Adrenal gland (tissue), 19 donors: ENCODE measurements at places on chromosomes 6 and 20.

DNA sequence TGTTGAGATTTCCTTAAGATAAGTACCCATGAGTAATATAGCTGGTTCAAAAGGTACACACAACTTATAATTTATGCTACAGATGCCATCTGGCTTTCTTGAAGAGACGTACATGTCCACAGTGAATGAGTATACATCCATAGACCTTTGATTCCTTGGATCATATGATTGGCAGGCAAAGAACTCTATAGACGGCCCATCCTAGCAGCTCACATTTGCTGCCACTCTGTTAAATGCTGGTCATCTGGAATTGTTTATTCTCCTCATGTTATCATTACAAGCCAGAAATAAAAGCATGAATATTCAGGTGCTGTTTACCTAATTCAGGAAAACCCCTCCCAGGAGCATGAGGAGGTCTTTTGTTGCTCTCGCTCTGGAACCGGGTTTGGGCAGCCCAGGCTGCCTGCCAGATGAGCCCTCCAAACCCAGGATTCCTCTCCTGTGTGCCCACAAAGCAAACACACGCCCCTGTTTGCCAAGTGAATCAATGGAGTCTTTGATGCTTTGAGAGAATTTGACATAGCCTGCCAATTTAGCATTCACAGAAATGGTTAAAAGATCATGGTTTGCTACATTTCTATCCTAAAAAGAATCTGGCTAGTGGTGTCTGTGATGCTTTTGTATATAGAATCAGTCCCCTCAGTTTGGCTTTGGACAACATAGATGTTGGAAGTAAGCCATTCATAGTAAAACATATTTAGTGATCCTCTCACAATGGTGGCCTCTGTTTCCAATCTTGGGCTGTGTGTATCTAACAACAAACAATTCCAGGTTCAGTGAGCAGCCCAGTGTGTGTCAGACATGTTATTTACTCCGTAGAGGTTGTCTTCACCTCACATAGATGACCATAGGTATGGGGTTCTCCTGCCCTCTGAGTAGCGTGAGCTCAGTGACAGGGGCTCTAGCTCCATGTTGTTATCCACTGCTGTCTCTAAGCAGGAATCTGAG lies 17.5 kb upstream of the PLCG1 start:
- DNase-seq = no peak

DNA sequence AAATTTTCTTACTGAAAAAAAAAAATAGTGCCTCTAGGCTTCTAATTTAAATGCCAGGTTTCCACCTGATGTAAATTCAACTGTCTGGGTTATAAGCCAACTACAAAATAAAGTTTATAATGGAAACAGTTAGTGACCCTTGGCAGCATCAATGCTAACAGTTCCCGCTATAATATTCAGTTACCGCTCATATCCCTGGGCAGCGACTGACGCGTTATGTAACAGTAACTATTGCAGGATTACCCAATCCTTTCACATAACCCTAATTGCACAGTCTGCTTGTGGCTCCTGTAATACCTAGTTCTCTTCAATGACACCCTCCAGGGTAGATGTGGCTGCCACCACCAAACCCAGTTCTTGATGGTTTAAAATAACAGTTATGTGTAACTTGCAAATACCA lies 208.6 kb downstream of the MOXD1 start:
- no peak for DNase-seq

GRCh38 chr6:14440940-14441781 lies 323.6 kb downstream of the CD83 start:
- DNase-seq = no peak

GRCh38 chr6:162463576-162463975 lies 264.0 kb downstream of the PRKN start:
- DNase-seq = no peak

DNA sequence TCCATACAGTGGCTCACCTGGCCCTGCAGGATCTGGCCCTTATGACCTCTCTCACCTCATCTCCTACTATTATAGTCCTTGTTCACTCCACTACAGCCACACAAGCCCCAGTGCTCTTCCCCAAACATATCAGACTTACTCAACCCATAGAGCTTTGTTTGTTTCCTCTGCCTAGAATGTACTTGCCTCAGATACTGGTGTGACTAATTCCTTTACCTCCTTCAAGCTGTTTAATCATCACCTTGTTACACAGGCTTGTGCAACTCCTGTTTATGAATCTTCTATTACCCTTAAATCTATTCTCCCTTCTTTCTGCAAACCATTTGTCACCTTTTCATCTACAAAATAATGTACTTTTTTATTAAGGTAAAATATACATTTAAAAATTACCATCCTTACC lies 3.2 kb downstream of the DEFB125 start:
- no peak for DNase-seq

DNA sequence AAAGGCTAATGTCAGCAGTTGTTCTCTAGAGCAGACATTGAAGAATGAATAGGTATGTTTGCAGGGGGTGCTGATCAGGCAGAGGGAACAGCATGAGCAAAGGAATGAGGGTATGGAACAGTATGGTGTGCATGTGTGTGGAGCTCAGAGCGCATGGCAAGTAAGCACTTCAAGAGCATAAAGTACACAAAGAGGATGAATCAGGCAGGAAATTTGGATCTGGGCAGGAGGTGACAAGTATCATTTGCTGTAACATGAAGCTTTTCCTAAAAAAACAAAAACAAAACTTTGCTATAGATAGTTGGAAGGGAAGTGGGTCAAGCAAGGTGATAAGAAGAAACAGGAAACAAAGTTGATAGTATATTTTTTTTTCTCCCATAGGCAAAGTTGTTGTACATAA lies 746.8 kb downstream of the HDGFL1 start:
- DNase-seq = no peak

DNA sequence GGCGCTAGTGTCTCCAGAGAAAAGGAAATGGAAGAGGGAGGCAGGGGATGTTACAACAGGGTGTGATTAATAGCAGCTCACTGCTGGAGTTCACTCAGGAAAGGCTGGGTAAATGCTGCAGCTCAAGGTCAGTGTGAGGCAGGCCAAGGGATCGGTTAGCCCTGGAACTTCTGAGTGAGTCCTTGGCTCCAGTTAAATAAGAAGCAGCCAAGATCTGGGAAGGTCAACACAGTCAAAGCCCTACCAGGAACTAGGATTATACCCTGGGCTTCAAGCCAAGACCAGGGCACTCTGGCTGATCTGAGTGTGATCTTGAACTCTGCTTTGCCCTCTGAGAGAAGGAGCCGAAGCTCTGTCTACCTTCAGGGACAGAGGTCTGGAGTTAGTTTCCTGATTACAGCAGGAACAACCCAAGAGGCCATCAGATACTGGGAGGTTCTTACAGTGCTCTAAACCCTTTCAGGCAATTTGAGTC lies 44.3 kb downstream of the TPD52L1 start:
- DNase-seq = peak; percentile 83

GRCh38 chr6:90351696-90352095 lies 55.1 kb upstream of the BACH2 start:
- no peak for DNase-seq

GRCh38 chr6:44333273-44333919 lies 9.1 kb upstream of the SPATS1 start:
- no peak for DNase-seq

DNA sequence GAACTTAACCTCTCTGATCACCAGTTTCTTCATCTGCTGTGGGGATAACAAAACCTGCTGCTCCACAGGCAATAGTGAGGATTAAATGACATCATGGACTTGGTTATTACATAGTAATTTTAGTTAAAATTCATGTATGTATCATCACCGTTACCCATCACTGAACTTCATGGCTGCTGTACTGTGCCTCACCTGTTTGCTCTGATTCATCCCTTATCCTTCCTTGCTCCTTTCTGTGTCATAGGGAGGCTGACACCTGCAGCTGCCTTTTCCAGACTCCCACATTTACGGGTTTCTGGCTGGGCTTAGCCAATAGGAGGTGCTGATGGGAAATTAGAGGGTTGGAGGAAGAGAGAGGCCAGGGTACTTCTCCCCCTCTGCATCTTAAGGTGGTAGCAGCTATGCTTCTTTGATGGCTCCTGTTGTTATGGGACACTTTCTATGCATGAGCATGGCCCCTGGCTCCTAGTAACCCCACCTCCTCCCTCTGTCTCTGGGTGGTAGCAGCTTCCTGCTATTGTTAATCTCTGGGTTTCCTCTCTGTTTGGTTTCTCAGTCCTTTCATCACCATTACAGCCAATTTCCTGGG lies 332.1 kb downstream of the DHX35 start:
- DNase-seq = no peak

GRCh38 chr6:72636786-72637185 lies 14.9 kb downstream of the KCNQ5 start:
- DNase-seq = no peak

GRCh38 chr6:133467231-133467981 lies 226.2 kb downstream of the EYA4 start:
- no peak for DNase-seq

DNA sequence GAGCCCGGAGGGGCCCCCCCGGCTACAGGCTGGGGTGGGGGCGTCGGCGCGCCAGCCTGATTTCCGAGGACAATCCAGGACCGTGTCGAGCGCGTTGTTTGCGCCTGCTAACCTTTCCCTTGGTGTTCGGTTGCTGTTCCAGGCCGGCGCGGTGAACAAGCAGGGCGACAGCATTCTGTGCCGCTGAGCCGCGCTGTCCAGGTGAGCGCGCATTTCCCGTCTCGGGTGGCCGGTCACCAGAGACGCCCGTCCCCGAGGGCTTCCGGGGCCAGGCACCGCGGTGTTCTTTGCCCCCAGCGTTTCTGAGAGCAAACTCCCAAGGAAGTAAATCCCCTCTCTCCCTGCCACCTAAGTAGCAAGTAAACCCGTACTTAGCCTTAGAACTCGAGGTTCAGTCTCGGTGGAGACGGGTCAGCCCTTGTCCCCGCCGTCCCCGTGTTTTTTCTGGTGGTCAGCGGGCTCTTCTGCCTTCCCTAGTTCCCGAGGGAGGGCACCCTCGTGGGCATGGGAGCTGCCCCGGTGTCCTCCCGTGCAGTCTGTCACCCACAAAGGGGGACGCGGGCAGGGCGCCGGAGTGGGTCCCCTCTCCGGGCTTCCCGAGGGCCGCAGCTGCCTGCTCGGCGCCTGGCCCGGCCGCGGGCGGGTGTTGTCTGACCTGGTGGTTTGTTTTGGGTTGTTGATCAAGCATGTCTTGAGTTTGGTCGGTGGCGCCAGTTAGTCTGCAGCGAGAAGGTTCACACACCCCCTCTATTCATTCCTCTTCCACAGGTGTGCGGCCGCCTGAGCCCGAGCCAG lies 1.5 kb downstream of the ID4 start:
- DNase-seq = no peak

DNA sequence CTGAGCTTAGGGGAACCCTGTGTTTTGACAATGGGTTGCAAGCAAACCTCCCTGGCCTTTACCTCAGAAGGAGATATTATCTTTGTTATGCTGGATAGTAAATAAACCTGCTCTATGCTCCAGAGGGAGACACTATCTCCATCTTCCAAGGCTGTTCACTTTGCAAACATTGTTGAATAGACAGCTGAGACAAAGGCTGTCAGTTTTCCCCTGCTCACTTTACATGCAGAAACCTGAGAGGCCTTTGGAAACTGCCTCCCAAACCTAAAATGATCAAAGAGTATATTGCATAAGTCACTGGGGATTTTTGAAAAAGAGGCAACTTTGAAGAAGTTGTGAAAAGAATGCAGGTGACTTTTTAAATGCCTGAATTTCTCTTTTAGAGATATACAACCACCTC lies 61.6 kb downstream of the MRAP2 start:
- DNase-seq = no peak

DNA sequence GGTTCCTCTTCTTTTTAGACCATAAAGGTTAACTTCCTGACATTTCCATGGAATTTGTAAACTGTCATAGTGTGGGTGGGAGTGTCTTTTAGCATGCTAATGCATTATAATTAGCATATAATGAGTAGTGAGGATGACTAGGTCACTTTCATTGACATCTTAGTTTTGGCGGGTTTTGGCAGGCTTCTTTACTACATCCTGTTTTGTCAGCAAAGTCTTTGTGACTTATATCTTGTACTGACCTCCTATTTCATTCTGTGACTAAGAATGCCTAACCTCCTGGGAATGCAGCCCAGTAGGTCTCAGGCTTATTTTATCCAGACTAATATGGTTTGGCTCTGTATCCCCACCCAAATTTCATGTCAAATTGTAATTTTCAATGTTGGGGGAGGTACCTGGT lies 149.6 kb upstream of the SYNCRIP start:
- DNase-seq = no peak

DNA sequence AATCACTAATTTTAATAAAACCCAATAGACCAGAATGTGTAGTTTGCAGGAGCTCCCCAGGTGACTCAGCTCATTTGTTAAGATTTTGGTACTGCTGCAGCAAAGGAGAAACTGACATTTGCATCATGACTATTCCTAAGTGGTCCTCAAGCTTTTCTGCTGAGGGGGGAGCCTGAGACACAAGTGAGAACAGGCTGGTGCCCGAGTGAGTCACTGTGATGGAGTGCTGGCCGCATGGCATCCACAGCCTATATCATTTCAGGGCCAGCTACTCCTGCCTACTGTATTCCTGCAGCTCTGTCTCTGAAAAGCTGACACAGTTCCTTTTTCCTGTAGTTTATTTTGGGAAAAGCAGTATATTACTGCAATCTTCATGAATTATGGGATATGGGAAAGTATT lies 113.7 kb upstream of the ENPP5 start:
- no peak for DNase-seq
